Kidney (tissue), 22 donors: ENCODE measurements at places on chromosomes 11 and 22.

- DNase-seq, result no peak
Measured at GRCh38 chr11:6674862-6675261, 8.3 kb downstream of the MRPL17 start.

- DNase-seq, result no peak
Measured at GRCh38 chr11:8967184-8967583, 2.9 kb upstream of the TMEM9B start.

GRCh38 chr11:83508804-83509203 lies 222.6 kb upstream of the CCDC90B start:
- no peak for DNase-seq

DNA sequence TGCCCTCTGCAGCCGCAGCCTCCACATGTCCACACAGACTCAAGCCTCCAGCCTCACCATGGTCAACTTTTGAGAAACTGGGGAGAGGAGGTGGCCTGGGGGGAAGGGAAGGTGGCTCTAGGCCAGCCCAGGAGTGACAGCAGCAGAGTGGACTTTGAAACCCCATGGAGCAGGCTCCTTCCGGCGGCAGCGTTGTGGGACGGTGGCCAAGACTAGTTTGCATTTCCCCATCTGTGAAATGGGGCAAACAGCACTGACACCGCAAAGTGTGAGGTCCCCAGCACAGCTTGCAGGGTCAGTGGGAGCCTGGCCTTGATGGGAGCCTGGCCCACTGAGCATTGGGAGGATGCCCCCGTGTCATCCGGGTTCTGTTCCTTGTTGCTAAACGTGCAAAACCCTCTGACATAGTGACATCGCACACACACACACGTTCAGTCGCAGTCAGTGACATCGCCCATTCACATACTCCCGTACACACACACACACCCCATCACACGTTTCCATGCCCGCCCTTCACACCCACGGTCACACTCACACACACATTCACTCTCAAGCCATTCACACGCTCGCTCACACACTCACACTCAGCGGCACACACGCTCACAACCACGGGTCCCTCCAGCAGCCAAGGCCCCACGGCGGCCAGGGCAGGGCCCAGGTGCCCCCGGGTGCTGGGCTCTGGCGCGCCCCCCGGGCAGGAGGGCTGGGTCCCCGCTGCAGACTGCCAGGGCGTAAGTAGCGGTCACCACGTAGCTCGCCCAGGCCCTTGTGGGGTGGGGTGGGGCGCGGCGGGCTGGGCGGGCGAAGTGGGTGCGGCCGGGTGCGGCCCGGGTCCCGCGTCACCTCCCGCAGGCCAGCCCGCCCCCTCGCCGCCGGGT lies 585 bp downstream of the CYB5R3 start:
- DNase-seq, result peak; percentile 35

- no peak for DNase-seq
Measured at GRCh38 chr22:24419475-24419850, 7.9 kb upstream of the ADORA2A start.

DNA sequence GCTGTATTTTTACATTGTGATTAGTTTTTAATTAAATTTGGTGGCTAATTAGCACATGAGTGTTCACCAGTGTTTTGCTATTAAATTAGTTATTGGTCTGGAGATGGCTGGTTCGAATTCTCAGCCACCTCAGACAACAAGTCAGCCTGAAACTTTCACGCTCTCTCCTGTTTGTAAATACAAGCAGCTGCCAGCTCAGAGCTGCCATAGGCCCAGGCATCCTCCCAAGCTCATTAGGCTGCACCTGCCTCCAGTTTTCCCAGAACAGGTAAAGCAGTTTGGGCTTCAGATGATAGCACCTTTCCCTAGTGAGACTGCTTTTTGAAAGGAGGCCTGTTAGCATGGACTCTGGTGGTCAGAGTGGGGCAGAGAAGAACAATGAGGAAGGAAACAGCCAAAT lies 156.8 kb downstream of the NAV2 start:
- DNase-seq, result no peak

DNA sequence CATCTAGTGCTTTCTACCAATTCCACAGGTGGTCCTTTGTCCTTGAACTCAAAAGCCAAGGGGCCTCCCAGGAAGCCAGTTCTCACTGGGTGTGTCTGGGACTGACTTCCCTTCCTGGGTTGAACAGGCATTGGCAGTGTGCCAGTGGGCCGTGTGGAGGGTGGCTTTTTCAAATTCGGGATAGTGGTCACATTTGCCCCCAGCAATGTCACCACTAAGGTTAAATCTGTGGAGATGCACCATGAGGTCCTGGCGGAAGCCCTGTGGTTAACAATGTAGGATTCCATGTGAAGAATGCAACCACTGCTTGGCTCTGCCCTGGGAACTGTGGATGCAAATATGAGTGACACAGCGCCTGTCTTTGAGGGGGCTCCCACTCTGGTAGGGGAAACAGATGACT lies 53.2 kb upstream of the MTNR1B start:
- no peak for DNase-seq
